ENCODE measurements at places on chromosomes 4 and X.

DNA sequence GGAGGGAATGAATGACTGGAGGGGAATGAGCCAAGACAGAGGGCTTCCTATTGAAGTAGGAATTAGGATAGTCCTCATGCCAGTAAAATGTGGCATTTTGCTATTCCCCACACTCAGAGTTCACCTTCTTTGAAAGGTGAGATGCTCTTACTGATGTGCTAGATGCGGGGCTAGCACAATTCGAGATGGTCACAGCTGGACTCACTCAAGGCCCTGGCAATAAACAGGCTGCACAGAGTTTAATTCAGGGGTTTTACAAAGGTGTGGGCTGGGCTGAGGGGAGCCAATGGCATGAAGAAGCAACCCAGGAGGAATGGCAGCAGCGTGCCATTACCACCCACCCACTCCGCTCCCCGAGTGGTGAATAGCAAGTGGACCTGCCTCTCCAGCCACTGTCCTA lies 55.1 kb downstream of the ENPP6 start:
- no peak for DNase-seq

- no peak for DNase-seq
Observed at GRCh38 chr4:8308856-8309771, 39.6 kb downstream of the HTRA3 start.

GRCh38 chr4:106803083-106803482 lies 233.0 kb downstream of the DKK2 start:
- DNase-seq: no peak

GRCh38 chr4:57501720-57502119 lies 391.5 kb upstream of the IGFBP7 start:
- no peak for DNase-seq

DNA sequence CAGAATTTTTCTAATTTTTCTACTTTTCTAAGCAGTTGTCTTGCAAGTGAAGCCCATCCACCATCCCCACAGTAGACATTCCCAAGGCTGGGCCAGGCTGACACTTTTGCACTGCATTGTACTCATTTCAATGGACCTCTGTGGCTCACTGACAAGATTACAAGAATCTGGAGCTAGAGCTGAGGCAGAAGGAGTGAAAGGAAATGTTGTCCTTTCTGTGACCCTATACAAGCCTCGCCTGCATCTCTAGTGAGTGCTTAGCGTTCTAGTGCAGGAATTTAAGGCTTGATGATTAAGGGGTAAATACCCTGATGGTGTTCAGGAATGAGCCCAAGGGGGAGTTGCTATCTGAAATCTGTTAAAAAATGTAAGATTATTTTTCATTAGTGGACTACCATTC lies 6.3 kb downstream of the MAGED1 start:
- DNase-seq: no peak

DNA sequence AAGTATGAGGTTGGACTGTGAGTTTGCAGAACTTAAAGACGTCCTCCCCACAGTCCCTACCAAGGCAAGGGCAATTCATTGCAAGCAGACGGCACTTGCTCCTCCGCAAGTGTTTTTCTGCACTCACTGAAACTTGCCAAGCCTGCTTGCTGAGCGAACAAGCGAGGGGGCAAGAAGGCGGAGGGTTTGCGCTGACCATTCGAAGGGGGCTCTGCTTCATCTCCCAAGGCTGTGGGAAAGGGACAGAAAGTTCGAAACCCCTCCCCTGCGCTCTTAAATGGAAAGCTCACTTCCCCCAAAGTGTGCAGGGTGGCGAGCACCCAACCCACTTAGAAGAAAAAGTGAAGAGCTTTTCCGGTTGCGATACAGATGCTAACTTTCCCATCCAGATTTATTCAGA lies 1.4 kb downstream of the MID1 start:
- no peak for DNase-seq

Data from memory B cell (primary cell).